ENCODE measurements at places on chromosomes 13 and 19.
A peak's percentile ranks its signal among the peaks of the same experiment; 100 is the strongest.

- no peak for DNase-seq
These were observed at the start of gene LGALS14 for GRCh38 chr19:39704181-39705044. Gene LGALS14, plus strand, starts transcription at chr19:39704481. Its CDS starts 48 bp downstream, at chr19:39704529.

GRCh38 chr19:2014731-2015607 lies 545 bp downstream of the BTBD2 start:
- no peak for DNase-seq

DNA sequence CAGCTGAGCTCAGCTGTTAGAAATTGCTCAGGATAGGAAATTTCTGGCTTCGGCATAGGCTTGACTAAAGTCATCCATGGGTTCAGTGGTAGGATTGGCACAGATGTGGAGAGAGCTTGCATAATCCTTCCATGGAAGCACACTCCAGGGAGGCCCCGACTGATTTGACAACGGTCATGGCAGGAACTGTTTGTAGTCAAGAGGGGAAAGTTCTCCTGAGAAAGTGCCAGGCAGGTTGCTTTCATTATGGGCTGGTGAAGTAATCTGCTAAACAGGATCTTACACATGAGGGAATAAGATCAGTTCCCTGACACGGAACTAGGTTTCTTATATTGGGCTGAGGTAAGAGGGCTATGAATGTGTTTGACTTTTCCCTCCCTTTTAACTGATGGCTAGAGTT lies 120.1 kb downstream of the RGCC start:
- DNase-seq: no peak

GRCh38 chr13:111967572-111968201 lies 99.3 kb upstream of the SOX1 start:
- DNase-seq: no peak

- DNase-seq: no peak
These were observed 119.2 kb upstream of the SPACA7 start for GRCh38 chr13:112256716-112257494.

DNA sequence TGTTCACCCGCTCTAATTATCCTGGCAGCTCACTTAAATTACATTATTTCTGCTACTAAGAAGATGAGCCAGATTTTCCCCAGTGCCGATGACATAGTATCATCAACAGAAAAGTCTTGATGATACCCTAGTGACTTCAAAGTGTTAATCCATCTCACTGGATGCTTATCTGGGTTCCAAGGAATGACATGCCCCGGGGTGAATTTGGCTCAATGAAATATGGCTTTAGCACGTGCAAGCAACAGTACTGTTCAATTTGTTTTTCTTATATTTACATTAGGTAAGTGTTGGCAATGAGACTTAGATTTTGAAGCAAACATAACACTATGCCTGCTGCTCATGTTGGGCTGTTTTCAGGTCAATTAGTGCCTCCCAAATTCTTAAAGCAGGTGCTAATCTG lies 548.2 kb upstream of the SLITRK1 start:
- DNase-seq: no peak

- no peak for DNase-seq
These were observed 1367.2 kb downstream of the EFNB2 start for GRCh38 chr13:105168295-105168694.

DNA sequence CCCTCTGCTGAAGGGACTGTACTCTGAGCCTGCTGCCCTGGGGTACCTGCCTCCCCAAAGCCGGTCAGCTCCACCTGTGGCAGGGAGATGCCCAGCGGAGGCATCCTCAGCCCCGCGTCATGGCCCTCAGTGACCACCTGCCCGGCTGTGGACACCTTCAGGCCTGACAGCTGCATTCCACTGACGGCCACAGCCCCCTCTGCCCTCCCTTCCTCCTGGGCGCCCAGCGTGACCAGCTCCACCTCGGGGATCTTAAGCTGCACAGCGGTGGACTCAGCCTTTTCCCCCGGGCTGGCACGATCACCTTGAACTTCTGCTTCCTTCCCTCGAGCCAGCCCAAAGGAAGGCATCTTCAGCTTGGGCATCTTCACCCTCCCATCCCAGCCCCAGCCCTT lies 4.8 kb upstream of the HIPK4 start:
- no peak for DNase-seq

DNA sequence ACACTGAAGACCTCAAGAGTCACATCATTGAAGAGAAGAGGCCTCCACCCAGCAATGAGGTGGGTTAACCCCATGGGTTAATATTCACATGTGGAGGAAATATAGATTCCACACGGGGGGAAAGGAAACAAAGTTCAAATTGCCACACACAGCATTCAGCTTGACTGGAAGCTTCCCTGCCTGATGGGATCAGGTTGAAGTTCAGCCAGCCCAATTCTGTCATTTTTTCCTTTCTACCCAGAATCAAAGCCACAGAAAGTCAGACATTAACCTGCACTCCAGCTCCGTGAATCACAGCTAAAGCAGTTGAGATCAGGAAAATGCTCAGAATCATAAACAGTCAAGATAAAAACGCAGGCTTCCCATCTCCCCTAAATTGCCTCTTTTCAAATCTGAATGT lies 208.7 kb upstream of the OBI1 start:
- DNase-seq: no peak

DNA sequence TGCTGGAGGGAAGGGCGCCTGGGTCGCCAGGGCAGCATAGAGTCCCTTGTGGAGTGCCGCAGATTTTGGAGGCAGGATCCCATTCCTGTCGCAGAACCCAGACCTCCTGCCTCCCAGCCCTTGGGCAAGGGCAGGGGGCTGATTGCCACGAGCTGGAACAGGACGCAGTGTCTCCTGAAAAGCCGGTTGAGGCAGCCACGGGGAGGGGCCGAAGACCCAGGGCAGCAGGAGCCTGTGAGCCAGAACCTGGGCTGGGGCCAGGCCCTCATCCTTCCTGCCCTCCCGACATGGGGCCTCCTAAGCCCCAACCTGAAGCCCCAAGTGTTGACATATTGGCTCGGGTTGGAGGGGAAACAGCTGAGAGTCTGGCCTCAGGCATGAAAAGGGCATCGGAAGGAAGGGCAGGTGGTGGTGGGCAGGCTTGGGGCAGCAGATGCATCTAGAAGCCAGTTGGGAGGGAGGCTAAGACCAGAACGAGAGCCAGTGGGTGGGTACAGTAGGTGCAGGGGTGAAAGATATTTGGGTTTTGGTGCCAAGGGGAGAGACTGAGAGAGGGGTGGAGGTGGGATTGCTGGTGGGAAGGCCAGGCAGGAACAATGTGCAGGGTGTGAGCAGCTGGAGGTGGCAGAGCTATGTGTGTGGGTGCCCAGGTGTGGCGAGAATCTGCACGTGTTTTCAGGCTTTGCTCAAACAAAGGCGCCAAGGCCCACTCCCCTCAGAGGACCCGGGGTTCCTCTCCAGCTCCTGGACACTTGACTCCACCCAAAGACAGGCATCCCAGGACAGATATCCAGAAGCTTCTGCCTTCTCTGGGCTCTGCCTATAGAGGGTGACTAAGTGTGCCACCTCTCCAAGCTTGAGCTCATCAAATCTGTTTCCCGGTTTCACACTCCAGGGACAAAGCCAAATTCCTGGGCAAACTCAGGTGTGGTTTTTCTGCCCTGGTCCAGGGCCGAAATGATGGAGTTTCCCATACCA lies 1.4 kb upstream of the SBSN start:
- no peak for DNase-seq

- DNase-seq: no peak
These were observed 68.1 kb upstream of the EDNRB start for GRCh38 chr13:77986713-77987112.

GRCh38 chr13:74675182-74675581 lies 541.0 kb upstream of the KLF12 start:
- no peak for DNase-seq

DNA sequence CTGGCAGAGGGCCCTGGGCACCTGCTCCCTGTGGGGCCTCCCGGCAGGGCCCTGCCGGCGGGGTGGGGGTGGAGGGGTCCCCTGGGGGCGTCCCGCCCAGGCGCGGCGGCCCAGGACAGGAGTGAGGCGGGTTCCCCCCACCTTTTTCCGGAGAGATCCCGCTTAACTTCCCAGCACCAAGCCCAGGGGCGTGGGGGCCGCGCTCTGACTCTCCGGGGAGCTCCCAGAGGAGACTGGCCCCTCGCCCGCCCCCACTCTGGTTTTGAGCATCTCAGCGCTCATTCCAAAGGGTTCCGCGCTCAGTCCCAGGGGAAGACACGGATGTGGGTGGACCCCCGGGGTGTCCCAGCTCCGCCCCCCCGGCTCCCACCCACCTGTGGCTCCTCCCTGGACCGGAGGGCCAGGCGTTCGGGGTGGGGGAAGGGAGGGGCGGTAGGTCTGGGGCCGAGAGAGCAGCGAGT lies 476 bp downstream of the C2CD4C start:
- DNase-seq: no peak

DNA sequence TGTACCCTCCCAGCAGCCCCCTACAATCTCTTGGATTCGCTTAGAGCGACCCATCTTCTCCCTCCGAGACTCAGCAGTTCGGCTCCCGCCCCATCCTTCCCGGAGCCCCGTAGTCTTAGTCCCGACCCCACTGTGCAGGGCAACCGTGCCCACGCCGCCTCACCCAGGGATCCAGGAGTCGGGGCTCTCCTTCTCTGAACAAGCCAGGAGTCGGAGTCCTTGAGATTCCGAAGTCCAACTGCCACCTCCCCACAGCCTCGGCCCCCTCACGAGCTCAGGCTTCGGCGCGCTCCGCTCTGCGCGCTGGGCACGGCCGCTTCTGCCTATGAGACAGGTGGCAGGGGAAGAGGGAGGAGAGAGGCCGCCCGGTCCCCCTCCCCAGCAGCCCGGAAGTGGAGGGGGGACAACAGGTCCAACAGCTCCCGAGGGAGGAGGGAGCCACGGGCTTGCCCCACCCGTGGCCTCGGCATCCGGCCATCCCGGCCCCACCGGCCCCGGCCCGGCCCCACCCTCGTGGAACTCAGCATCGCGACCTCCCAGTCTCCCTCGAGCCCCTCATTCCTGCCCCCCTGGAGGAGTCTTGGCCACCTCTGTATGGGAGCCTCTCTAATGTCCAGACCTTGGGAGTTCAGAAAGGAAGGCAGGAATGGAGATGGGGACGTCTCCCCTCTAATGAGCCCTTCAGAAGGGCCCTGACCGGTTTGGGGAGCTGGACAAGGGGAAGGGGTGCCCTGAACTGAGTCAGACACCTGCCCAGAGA lies at the start of gene PHLDB3:
TSS of gene PHLDB3 (minus strand) at position 321 of the 760 bp plus-strand sequence. CDS start 628 bp downstream, outside the sequence.
- DNase-seq: peak; percentile 38

GRCh38 chr19:33117501-33117900 lies 14.4 kb upstream of the WDR88 start:
- no peak for DNase-seq

GRCh38 chr13:39777527-39778061 lies 122.1 kb downstream of the COG6 start:
- no peak for DNase-seq

- DNase-seq: no peak
These were observed 5.5 kb upstream of the ZNF580 start for GRCh38 chr19:55635334-55635717.

- DNase-seq: no peak
These were observed 549 bp downstream of the TIMM50 start for GRCh38 chr19:39481229-39481545.

GRCh38 chr19:15332311-15332996 lies at the start of gene BRD4:
Gene BRD4, minus strand, starts transcription at chr19:15332539. Its CDS starts 59,440 bp downstream, at chr19:15273099.
- DNase-seq: peak; percentile 64

DNA sequence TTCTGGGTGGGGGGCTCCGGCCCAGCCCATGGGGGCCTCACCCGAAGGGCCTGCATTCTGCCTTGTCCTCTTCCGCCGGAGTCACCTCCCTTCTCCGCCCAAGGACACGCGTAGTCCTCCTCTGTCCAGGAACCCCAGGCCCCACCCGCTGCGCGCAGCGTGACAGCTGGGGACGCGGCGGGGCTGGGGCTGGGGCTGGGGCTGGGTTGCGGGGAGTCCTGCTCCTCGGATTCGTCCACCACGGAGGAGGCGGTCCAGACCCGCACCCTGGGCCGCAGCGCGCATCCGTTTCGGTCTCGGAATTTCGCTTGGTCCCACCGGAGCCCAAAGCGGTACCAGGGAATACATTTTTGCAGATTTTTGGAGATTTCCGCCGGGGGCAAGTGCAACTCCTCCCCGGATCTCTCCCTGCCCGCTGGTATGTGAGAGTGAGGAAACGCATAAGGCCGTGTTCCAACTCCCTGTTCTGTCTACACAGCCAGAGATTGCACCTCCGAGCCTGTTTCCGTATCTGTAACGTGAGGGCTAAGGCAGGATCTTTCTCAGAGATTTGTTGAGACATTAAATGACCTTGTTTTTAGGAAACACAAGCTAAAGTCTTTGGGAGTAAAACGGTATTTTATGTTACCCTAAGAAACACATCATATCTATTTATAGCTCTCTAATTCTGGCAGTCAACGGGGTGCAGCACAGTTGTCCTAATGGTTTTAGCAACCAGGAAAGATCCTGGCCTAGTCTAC lies at the start of gene COX7A1:
TSS of gene COX7A1 (minus strand) at position 96 of the 740 bp plus-strand sequence. CDS start at position 56, 40 bp downstream.
- no peak for DNase-seq

GRCh38 chr19:498511-498891 lies 2.2 kb downstream of the MADCAM1 start:
- DNase-seq: no peak

GRCh38 chr19:15962319-15962718 lies 13.5 kb downstream of the OR10H4 start:
- no peak for DNase-seq

DNA sequence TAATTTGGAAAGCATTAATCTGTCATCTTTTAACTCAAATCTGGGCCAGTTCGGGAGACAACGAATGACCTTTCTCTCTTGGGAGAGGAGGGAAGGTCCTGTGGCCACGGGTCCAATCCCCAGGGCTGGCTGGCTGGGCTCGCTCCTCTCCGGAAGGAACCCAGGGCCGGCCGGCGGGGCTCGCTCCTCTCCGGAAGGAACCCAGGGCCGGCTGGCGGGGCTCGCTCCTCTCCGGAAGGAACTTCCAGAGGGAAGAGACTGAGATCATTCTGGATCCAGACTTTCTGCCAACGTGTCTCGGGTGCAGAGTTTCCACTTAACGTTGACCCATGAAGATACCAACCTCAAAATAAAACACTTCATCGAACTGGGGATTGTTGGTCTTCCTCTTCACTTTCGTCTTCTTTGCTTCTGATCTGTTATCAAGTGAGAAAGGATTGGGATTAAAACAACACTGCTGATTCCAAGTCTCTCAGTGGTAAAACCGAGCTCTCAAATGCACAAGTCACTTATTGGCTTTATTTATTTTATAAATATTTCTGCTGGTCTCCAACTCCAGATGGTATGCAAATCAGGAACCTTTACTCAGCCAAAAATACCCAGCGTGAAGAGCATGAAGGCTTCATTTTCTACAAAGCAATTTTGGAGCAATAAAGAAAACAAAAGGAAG lies 53.3 kb upstream of the C13orf46 start:
- DNase-seq: no peak

DNA sequence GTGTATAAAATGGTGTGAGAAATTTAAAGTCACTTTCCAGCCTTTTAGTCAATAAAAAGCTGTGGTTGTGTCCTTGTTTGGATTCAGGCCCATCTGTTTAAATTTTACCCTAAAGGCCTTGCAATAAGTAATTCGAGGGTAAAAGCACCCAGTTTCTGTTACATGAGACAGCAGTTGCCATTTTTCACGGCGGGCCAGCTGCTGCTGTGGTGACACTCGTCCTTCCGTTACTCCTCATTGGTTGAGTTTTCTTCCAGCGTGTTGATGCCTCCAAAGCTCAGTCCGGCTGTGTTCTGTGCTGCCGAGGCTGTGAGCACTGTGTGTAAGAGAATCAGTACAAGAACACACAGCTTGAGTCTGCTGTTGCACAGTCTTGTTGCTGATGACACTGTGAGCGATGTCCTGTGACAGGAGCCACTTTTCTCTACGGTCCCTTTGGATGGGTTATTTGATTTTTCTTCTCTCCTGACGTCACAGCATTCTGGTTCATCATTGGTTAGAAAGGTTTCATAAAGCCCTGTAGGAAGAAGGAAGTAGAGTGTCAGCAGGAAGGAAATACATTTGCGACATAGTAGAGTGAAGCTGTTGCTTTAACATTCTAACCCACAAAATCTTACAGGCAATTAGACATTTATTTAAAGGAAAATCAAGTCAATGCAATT lies 602.5 kb upstream of the ARGLU1 start:
- no peak for DNase-seq

GRCh38 chr19:33302974-33303790 lies 848 bp upstream of the CEBPA start:
- DNase-seq: no peak
